ENCODE measurements at places on chromosomes 13 and 19. TPM values are rescaled to one million over a fixed set of nuclear protein-coding genes. Genes with fewer than 3 reads are reported as not detected.

The ZNF530 gene
- 3.2 TPM for total RNA-seq

GRCh38 chr19:58563823-58564222 is 5.4 kb upstream of the UBE2M start:
- DNase-seq = no peak

The SPRY2 gene
- total RNA-seq = 18.1 TPM

The C1QTNF9B gene
- total RNA-seq = not detected

- no peak for DNase-seq
Measured at GRCh38 chr19:48290401-48290770, 20.5 kb downstream of the ZNF114 start.

The C19orf85 gene
- total RNA-seq = not detected

GRCh38 chr13:88196106-88196505 is 524.9 kb downstream of the SLITRK5 start:
- no peak for DNase-seq

Data from kidney epithelial cell (primary cell).